Stimulated activated CD8-positive, alpha-beta memory T cell treated with anti-CD3 and anti-CD28 coated beads, Interleukin-7, amount 100 ng/mL, for 1 hour (primary cell): ENCODE measurements at places on chromosomes 1 and 21.

GRCh38 chr1:199867601-199868000 is 159.9 kb upstream of the NR5A2 start:
- DNase-seq, result no peak

- DNase-seq, result no peak
Observed at GRCh38 chr1:210293171-210293607, 35.5 kb upstream of the HHAT start.

DNA sequence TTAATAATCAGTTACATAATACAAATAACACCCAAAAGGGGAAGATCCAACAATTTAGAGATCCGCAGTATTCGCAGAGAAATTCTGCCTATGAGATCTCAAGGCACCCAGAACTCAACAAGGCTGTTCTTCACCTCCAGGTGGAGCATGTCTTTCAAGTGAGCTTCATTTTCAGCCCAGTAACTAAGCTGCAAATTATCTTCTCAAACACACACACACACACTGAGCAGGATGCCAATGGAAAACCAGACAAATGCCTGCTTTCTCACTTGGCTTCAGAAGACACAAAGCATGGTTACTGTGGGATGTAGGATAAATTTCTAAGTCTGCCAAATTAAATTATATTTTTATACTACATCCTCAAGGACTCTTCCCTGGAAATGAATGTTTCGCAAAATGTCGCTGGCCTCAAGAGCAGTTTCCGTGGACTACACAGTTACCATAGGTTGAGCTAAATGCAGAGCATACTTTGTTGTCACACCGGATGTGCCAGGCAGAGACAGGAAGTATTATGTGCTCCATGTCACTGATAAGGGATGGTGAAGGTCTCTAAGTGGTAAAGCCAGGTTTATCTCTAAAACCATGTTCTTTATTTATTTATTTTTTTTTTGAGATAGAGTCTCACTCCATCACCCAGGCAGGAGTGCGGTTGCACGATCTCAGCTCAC is 30.3 kb downstream of the UBR4 start:
- DNase-seq, result no peak

GRCh38 chr1:184695023-184695422 is 59.6 kb downstream of the EDEM3 start:
- no peak for DNase-seq

DNA sequence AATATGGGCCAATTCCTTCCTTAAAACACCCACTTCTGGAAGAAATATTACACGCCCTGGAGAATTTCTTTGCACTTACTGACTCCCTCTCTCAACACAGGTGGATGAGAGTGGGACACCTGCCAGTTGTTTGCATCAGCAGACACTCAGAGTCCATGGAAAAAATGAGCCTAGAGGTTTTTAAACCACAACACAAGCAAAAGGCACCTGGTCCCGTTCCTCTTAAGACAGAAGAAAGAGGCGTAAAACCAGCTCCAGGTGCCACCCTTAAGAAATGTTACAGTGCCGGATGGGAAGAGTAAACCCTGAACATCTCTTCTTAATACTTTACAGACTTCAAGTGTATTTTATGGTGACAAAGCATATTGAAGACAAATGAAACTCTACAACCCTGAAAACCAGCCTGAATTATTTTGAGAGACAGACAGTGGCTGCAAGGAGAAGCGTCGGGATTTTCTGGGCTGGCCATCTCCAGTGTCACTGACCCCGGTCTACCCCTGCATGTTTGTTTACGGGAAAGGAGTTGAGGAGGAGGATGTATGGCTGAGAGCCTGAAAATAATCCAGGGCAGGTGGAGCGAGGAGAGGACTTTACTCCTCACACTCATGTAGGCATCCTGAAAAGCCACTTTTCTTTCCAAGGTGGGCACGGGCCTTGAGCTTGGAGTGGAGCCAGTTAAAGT is 7.8 kb upstream of the RIPK4 start:
- no peak for DNase-seq

DNA sequence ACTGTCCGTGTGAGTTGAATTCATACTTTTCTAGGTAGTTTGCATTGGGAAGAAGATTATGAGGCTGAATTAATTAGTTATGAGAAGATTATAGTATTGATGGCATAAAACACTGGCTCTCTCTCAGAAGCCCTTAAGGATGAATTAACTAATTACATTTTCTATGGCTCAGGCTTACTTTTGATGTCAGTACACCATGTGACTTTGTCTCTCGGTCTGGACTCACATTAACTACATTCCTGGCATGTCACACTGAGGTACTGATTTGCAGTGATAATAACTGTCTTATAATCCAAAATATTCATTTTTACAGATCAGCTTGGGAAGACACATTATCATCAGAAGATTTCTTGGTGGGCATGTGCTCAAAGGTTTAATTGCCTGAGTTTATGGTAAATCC is 362.2 kb downstream of the ZP4 start:
- no peak for DNase-seq

GRCh38 chr1:65164633-65165032 is 16.6 kb downstream of the AK4 start:
- DNase-seq, result no peak

- DNase-seq, result no peak
Observed at GRCh38 chr1:86082183-86082582, 74.4 kb downstream of the COL24A1 start.

GRCh38 chr1:104636581-104636980 is 886.9 kb downstream of the AMY1C start:
- no peak for DNase-seq
